ENCODE measurements at places on chromosomes 2 and 18.

GRCh38 chr2:222196159-222196558 lies 102.6 kb downstream of the PAX3 start:
- DNase-seq = no peak

GRCh38 chr18:10486362-10486761 lies 31.9 kb downstream of the APCDD1 start:
- no peak for DNase-seq

DNA sequence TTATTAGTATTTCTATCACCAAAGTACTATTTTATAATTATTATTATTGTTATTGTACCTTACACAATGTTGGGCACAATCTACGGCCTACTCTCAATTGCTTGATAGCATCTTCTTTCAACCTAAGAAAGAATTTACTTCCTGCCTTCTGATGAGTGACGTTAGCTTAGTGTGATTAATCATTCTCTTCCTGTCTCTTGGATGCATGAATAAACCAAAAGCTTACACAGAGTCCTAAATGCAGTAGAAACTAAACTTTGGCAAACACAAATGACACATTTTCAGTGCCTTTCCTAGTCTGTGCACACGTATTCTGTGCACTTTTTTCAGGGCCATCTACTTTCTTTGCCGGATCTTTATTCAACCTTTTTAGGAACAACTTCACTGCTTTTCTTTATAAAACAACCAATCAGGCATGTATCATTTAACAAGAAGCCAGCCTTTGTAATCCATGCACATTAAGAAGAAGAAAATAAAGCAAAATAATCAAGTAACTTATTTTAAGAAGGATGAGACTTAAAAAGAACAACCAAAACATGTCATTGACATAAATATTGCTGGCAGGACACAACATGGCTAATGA lies 19.1 kb downstream of the TRAK2 start:
- DNase-seq = no peak

DNA sequence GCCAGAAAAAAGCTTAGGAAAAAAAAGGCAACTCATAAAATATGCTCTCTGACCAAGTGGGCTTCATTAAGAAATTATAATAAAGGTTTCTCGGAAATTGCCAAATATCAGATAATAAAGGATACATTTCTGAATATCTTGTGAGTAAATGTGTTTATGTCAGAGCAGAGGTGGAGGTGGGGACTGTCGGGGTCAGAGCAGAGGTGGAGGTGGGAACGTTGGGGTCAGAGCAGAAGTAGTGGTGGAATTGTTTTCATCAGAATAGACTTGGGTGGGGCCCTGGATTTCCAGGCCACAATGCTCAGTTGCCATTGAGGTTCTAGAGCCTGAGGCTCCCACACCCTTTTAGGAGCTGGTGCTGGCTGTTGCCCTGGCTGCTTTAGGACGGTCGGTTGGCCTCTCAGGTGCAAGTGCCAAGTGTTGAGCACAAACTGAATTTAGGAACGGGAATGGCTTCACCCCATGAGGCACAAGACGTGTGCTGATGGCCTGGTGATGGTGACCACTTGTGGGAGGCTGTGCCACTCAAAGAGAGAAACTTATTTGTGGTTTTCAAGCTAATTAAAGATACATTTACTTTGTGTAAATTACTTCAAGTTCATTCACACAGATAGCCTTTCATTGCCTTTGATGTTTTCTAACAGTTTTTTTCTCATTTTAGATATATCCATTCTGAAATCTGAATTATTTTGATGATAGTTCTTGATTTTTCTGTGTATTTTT lies 131.5 kb downstream of the ATP9B start:
- no peak for DNase-seq
